Fibroblast of lung (primary cell): ENCODE measurements at places on chromosomes 11 and 22. TPM values are rescaled to one million over a fixed set of nuclear protein-coding genes. Genes with fewer than 3 reads are reported as not detected.

Gene CNGA4
- total RNA-seq = 0.17 TPM in 1 of 2 replicates, not detected in the other

Gene OLFML1
- total RNA-seq = 20.0 and 22.8 TPM in 2 replicates

Gene MS4A6E
- not detected in 2 replicates for total RNA-seq

Gene NLRP10
- total RNA-seq = 0.26 and 9.6 TPM in 2 replicates

Gene RIC3
- total RNA-seq = not detected in 2 replicates

Gene SCUBE2
- 1.8 TPM in 2 replicates for total RNA-seq

Gene HOATZ
- total RNA-seq = not detected in 2 replicates

Gene CAVIN3
- 87.9 and 92.5 TPM in 2 replicates for total RNA-seq

Gene SAA4
- total RNA-seq = not detected in 2 replicates

Gene OR4A15
- not detected in 2 replicates for total RNA-seq

Gene TMPRSS6
- total RNA-seq = not detected in 2 replicates

Gene OR4D5
- total RNA-seq = not detected in 2 replicates

Gene SCGB1D2
- total RNA-seq = not detected in 2 replicates

Gene PTPN5
- not detected in 2 replicates for total RNA-seq

Gene TRPT1
- total RNA-seq = 32.9 and 41.5 TPM in 2 replicates

Gene PARVG
- not detected in 2 replicates for total RNA-seq
